ENCODE measurements at places on chromosomes 4 and X.

DNA sequence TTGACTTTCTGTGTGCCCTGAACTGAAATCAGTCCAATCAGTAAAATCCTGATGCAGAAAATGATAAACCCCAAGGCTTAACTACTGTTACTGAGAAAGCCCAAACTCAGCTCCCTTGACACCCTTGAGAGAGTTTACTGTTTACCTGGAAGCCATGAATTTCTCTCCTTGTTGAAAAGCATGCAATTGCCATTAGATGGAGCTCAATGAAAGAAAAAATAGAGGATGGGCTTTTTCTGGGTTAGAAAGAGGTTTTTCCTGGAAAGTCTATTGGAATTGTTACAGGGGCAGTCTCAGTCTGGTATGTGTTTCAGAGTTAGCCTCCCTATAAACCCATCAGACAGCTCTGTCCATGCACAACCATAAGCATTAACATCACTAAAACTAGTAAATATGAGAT is 66.4 kb upstream of the C4orf54 start:
- no peak for DNase-seq

DNA sequence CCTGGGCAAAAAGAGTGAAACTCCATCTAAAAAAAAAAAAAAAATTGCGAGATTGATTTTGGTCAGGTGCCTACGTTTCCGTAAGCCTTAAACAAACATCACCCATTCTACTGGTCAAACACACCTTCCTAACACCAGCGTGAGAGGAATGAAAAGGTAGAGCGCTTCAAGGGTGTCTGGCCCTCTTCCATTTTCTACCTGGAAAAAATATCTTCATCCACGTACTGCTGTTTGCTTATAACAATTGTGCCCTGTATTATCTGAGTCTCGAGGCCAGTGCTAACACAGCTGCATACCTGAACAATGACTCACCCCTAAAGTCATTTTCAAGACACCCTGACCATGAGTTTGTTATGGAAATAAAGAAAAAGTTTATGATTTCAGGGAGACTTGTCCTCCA is 13.9 kb downstream of the TMSB4X start:
- DNase-seq = no peak

DNA sequence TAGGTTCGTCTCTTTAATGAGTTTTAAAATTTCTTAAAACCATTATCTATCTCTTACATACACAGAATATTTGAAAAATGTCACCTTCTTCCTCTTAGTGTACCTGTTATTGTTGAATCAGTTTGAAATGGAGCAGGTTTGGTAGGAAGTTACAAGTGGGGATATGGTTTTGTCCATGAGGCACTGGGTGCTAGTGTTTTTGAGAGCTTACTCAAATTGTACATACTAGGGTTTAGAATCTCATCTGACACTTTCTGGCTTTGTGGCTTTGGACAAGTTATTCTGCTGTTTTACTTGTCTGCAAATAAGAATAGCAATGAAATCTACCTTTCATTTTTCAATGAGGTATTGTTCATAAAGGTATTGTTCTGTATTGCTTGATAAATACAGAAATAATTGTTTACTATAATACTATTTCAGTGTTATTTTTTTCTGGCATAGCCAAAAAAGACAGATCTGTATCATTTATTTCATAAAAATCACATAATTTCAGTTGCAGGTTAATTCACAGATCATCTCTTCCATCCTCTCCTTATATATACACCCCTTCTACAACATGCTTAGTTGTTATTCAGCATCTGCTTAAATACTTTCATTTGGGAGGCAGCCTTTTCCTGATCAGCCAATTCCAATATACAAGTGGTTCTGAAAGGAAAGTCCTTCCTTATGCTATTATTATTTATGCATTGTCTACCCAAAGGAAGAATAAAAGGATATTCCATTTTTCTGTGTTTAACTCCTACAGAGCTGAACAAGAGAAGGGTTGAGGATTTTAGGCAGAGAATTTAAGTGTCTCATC is 13.3 kb downstream of the NCAPG start:
- DNase-seq = no peak

DNA sequence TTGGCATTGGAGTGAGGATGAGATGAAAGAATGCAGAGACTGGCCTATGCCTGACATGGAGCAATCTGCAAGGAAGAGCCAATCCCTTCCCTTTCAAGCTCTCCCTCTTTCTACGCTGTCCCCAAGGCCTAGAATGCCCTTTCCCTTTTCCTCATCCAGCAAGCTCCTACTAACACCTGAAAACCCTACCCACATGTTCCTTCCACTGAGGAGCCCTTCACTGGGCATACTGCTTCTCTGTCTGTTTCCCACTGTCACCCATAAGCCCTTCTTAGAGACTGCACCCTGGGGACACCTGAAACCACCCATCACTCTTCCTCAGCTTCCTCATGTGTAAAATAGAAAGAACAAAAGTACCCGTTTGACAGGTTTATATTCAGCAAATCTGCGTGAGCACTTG is 249.6 kb upstream of the PSAPL1 start:
- DNase-seq = no peak

- no peak for DNase-seq
Observed at GRCh38 chr4:38757945-38758600, 24.7 kb downstream of the TLR10 start.

DNA sequence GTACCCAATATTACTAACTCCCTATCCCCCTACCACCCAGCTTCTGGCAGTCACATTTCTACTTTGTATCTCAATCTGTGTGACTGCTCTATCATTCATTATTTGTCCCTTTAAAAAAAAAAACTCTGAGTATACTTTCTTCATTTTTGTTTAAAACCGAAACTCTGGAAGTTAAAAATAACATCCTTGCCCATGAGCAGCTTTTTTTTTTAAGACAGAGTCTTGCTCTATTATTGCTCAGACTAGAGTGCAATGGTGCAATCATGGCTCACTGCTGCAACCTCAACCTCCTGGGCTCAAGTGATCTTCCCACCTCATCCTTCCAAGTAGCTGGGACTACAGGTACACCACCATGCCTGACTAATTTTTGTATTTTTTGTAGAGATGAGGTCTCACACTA is 15.8 kb downstream of the UBE2K start:
- no peak for DNase-seq

- DNase-seq = peak; percentile 33
Observed at GRCh38 chrX:102651242-102652011, at the start of gene GPRASP1. Gene GPRASP1 (plus strand): TSS chrX:102651483. CDS start chrX:102653914, 2,431 bp downstream.

DNA sequence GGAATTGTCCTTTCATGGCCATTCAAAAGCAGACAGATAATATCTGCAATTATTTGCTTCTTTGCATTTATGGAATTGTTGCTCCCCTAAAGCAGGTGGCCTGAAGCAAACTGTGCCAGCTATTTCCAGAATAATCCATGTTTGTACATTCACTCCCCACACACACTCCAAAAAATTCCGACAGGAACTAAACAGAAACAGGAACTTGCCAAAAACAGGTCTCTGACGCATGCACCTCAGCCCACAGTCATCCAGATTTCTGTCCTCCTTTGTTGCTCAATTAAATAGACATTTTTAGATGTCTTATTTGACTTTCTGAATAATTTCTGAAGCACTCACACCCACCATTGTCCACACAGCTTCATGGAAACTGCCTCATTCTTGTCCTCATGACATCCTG is 71.5 kb upstream of the EDNRA start:
- DNase-seq = no peak
